CD4-positive, alpha-beta T cell (primary cell): ENCODE measurements at places on chromosomes 12 and 14. TPM values are rescaled to one million over a fixed set of nuclear protein-coding genes. Genes with fewer than 3 reads are reported as not detected.

GRCh38 chr14:33393231-33393894 lies 454.7 kb downstream of the NPAS3 start:
- no peaks in the 10 kb centered on the region for H3K27me3 ChIP-seq
- DNase-seq, result no peak
- no peaks in the 10 kb centered on the region for H3K36me3 ChIP-seq
- H3K4me1 ChIP-seq, result no peaks in the 10 kb centered on the region

DNA sequence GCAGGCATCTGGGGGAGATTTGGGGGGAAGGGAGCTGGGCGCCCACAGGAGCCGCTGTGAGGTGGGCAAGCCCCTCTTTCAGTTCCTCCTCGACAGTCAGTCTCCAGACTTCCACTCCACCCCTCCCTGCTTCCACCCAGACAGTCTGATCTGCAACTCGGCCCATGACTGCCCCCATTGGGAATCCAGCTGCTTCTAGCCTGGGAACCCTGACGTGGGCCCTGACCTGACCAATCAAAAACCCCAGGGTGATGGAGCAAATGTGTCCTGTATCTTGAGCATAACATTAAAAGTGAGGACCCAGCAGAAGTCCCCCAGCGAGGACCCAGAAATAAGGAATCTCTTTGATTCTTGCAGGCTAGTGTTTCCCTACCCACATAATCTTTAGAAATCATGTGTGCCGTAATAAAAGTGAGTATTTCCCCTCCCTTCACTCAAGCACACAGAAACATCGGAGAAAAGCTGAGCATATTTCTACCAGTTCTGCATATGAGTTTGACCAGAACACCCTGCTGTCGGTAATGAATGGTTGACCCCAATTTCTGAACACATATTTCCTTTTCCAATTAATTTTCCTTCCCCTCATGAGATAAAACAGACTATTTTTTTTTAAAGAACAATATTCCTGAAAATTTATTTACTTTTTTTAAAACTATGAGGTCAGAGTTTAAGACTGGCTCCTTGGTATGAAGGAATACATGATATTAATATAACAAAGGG lies 6.4 kb downstream of the SSH1 start:
- H3K27me3 ChIP-seq, result no peaks in the 10 kb centered on the region
- peaks cover 10% of the 10 kb centered on the region for H3K4me1 ChIP-seq
- peaks cover 21% of the 10 kb centered on the region for H3K36me3 ChIP-seq
- DNase-seq, result no peak

The DGKA gene
- total RNA-seq, result 818 TPM

The FAM90A1 gene
- 0.47 TPM for total RNA-seq

DNA sequence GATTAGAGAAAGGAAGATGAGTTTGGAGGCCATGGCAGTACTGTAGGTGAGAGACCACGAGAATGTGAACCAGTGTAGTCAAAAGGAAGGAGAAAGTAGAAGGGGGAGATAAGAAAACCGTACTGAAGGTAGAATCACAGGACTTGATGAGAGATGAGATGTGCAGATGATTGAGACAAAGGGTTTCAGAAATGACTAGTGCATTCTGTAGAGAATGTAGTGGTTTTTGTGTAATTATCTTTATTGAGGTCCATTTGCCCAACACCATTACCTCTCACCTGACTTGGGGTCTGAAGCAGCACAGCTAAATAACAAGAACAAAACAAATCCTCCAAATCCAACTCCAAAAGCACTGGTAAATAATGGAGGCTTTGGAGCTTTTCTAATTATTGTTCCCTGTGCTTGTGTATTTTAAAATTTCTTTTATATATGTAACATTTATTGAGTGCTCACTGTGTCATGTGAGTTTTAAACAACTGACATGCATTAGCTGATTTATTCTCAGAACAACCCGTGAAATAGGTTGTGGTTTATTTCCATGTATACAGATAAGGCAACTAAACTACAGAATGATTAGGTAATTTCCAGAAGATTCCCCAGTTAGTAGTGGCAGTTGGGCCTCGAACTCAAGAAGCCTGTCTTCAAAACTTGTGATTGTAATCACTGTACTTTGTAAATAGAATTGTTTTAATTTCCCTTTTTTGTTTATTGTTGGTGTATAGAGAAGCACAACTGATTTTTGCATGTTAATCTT lies 390.0 kb downstream of the AEBP2 start:
- no peaks in the 10 kb centered on the region for H3K4me1 ChIP-seq
- H3K27ac ChIP-seq, result no peak overlapping the region
- DNase-seq, result no peak
- no peaks in the 10 kb centered on the region for H3K27me3 ChIP-seq

DNA sequence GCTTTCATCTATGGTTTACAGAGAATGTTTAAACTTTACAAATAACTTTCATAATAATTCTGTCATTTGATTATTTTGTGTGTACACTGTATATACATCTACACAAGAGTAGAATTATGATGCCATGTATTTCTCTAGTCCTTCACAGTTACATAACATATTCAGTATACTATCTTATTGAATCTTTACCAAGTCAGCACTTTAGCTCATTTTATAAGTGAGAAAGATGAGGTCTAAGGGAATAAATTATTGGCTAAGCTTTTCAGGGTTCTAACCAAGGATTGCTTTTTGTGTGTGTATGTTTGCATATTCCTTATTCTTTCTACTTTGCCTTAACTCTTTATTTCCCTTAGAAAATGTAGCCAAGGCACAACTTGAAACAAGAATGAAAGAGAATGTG lies 84.3 kb upstream of the PTPRQ start:
- no peaks in the 10 kb centered on the region for H3K4me1 ChIP-seq
- DNase-seq, result no peak
- no peaks in the 10 kb centered on the region for H3K27me3 ChIP-seq
- H3K4me3 ChIP-seq, result no peak overlapping the region
- no peak overlapping the region for H3K27ac ChIP-seq
- no peaks in the 10 kb centered on the region for H3K36me3 ChIP-seq

The PMCH gene
- not detected for total RNA-seq

DNA sequence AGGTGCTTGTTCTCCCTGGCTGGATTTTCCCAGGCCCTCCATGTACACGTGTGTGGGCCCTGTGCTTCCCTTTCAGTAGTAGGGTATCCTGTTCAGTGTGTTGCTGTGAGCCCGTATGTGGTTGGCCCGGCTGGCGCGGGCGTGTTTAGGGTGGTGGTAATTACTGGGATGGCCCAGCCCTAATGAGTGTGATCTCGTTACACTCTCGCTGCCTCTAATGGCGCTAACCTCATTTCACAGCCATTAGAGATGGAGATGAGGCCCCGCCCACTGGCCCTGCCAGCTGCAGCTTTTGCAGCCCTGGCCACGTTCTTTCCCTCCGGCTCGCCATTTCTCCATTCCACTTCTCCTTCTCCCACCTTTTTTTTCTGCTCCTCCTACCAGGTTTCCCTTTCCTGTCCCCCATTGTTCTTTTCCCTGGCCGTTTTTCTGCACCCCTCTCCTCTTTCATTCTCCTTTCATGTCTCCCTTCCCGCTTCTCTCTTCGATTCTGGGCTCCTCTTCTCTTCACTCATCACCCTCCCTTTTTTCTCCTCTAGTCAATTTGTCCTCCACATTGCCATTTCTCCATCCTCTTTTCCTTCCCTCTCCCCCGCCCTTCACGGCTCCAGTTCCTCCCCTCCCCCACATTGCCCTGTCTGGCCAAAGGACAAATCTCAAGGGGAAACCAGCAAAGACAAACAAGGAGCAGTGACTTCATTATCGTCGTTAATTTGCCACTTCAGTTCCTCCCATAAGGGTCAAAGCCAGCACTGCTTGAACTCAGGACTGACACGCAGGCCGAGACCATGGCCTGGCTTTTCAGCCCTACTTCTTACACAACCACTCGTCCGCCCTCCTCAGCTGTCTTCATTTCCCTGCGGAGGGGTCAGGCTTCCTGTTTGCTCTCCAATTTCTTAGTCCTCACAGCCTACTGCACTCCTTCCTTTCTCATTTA lies 6.8 kb downstream of the ZFHX2 start:
- DNase-seq, result no peak
- H3K27ac ChIP-seq, result no peak overlapping the region
- no peak overlapping the region for H3K4me3 ChIP-seq
- H3K4me1 ChIP-seq, result no peaks in the 10 kb centered on the region

- H3K4me1 ChIP-seq, result no peaks in the 10 kb centered on the region
- no peaks in the 10 kb centered on the region for H3K36me3 ChIP-seq
- H3K4me3 ChIP-seq, result no peak overlapping the region
- no peaks in the 10 kb centered on the region for H3K27me3 ChIP-seq
- no peak for DNase-seq
- no peak overlapping the region for H3K27ac ChIP-seq
These were observed 26.1 kb upstream of the APOLD1 start for GRCh38 chr12:12759234-12759915.

DNA sequence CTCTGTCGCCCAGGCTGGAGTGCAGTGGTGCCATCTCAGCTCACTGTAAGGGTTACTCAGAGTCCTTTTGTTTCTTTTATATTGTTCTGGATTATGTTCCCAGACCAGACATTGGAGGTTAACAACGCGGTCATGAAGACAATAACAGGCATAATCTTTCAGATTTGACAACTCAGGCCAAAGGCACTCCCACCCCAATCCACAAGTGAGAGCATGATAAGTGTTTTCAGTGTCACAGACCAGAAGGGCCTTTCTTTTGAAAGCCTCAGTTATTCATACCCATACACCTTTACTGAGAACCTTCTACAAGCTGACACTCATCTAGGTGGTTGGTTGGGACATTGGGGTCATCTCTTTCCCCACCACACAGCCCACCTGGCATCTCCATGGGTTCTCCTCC lies 2.9 kb upstream of the TMEM63C start:
- H3K4me3 ChIP-seq, result no peak overlapping the region
- no peaks in the 10 kb centered on the region for H3K36me3 ChIP-seq
- no peak for DNase-seq
- peaks cover 30% of the 10 kb centered on the region for H3K27me3 ChIP-seq
- H3K27ac ChIP-seq, result no peak overlapping the region

DNA sequence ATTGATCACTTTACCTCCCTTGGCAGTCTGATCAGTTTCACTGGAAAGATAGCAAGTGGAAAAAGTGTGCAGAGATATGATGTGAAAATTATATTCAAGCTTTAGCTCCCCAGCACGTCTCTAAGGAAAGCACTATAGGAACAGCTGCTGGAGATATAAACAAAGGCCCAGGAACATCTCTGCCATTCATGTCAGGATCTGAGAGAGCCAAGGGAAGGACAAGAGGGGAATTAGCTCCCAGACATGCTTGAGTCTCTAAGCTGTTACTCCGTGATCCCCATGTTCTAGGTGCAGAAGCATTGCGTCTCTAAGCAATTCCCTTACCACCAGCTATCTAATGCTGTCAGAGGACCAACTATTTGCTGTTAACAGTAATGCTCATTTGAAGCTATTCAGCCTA lies 700.2 kb downstream of the DIO2 start:
- DNase-seq, result no peak
- no peaks in the 10 kb centered on the region for H3K36me3 ChIP-seq
- no peak overlapping the region for H3K4me3 ChIP-seq
- H3K4me1 ChIP-seq, result no peaks in the 10 kb centered on the region
- H3K27me3 ChIP-seq, result no peaks in the 10 kb centered on the region

DNA sequence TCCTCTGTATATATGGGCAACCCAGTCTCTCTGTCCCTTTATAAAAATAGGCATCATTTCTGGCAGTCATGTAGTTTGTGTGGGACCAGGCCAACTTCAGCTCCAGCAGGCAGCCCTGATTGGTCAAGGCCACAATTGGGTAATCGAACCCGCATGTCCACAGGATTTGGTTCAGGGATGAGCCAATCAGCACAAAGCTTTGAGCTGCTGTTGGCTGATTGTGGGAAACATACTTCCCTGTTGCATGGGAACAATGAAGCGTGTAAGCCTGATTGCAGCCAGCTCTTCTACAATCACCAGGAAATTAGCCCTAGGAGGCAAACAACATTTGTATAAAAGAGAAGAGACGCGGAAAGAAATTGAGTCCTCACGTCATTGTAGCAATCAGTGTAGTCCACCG lies 328.6 kb downstream of the PCNX1 start:
- no peak overlapping the region for H3K27ac ChIP-seq
- H3K36me3 ChIP-seq, result no peaks in the 10 kb centered on the region
- DNase-seq, result no peak
- H3K4me3 ChIP-seq, result no peak overlapping the region

DNA sequence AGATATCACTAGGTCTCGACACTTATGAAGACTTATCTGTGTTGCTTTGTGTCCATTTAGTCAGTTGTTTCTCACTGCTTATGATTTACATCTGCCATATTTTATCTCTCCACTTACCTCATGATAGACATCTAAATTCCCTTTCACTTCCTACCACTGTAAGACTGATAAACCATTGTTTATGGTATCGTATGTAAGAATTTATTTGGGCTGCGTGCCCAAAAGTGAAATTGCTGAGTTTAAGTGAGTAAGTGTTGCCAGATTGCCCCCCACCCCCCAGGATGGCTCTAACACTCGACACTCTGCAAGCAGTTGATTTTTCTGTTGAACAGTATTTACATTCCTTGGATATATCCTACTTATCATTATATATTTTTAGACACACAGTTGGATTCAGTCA lies 69.9 kb upstream of the MON2 start:
- no peak for DNase-seq
- H3K4me1 ChIP-seq, result no peaks in the 10 kb centered on the region
- H3K4me3 ChIP-seq, result no peak overlapping the region
- H3K27me3 ChIP-seq, result no peaks in the 10 kb centered on the region

DNA sequence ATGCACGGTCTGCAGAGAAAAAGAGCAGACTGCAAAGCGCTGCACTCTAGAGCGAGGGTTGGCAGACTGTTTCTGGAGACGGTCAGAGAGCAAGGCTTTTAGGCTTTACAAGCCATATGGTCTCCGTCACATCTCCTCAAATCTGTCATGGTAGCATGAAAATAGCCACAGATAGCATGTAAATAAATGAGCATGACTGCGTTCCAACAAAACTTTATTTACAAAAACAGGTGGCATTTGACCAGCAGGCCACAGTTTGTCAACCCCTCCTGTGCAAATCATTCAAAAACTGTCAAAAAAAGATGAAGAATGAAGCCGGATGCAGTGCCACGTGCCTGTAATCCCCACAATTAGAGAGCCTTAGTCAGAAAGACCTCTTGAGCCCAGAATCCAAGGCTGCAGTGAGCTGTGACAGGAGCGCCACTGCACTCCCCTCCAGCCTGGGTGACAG lies 18.9 kb downstream of the SYNE3 start:
- H3K27me3 ChIP-seq, result no peaks in the 10 kb centered on the region
- no peak overlapping the region for H3K4me3 ChIP-seq
- peaks cover 28% of the 10 kb centered on the region for H3K36me3 ChIP-seq
- no peak for DNase-seq
- peaks cover 50% of the 10 kb centered on the region for H3K4me1 ChIP-seq
- H3K27ac ChIP-seq, result no peak overlapping the region

DNA sequence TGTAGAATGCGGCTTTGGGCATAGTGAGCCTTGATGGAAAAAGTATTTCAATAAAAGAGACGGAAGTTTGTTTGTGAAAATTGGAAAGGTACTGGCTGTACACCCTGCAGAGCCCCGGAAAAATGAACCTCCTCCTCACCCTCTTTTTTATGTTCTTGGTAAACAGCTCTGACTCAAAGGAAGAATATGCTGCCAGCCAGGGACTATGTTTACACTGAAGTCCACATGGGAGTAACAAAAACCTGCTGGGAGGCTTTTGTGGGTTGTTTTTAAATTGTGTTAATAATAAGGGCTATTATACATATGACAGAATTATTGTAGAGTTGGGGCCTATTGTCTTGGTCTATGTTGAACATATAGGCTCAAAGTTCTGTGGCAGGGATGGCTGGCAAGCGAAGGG lies 70.7 kb downstream of the TTC8 start:
- no peaks in the 10 kb centered on the region for H3K4me1 ChIP-seq
- DNase-seq, result no peak
- peaks cover 7% of the 10 kb centered on the region for H3K27me3 ChIP-seq
- H3K27ac ChIP-seq, result no peak overlapping the region
- no peak overlapping the region for H3K4me3 ChIP-seq

GRCh38 chr12:131327521-131328488 lies 374.1 kb downstream of the ADGRD1 start:
- no peak overlapping the region for H3K27ac ChIP-seq
- no peaks in the 10 kb centered on the region for H3K4me1 ChIP-seq
- no peaks in the 10 kb centered on the region for H3K36me3 ChIP-seq
- DNase-seq, result no peak
